ENCODE measurements at places on chromosomes 16 and 17. TPM values are rescaled to one million over a fixed set of nuclear protein-coding genes. Genes with fewer than 3 reads are reported as not detected.

- DNase-seq, result no peak
These were observed 57.2 kb downstream of the NUP88 start for GRCh38 chr17:5362162-5362811.

- DNase-seq, result no peak
These were observed 201.2 kb downstream of the UTP18 start for GRCh38 chr17:51461578-51462004.

The EARS2 gene
- 14.4 TPM for total RNA-seq

DNA sequence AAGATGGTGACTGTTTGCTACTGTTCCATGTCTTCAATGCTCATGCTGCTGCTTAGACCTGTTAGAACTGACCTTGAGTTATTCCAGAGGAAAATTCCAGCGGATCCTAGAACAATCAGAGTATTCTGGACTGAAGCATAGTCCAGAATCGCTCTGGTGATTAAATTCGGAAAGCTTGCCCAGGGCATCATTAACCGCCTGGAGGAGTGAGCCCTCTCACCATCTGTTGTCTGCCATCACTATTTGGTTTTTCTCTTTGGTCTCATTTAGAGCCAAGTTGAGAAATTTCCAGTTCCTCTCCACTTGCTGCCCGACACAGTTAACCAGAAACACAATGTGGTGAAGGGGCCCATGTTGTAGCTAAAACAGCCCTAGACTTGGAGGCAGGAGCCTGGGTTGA, 104.1 kb downstream of the BMERB1 start:
- no peak for DNase-seq

- no peak for DNase-seq
These were observed 219.4 kb downstream of the MAF start for GRCh38 chr16:79380995-79381602.

The TEKT5 gene
- not detected for total RNA-seq

The CNGB1 gene
- total RNA-seq, result not detected

DNA sequence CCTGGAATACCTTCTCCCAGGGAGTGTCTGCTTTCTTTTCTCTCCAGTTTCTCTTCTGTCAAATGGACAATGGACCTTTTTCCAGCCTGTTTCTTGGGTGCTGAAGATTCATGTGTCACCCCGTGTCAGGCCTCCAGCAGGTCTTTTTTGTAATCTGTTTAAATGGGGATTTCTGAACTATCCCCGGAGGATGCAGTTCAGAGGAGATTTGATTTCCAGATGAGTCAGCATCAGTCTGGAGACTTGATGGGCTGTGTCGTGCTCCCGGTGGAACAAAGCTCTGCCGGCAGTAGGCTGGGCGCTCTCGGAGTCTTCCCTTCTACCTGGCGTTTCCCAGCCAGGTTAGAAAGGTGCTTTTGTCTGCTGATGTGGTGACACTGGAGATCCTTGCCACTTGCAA, 440.6 kb downstream of the HS3ST3B1 start:
- DNase-seq, result no peak

The KRTAP2-3 gene
- not detected for total RNA-seq

The OSGIN1 gene
- 30.9 TPM for total RNA-seq

Data from mesenteric fat pad (tissue), 1 donor.